ENCODE measurements at places on chromosomes 5 and 9.

DNA sequence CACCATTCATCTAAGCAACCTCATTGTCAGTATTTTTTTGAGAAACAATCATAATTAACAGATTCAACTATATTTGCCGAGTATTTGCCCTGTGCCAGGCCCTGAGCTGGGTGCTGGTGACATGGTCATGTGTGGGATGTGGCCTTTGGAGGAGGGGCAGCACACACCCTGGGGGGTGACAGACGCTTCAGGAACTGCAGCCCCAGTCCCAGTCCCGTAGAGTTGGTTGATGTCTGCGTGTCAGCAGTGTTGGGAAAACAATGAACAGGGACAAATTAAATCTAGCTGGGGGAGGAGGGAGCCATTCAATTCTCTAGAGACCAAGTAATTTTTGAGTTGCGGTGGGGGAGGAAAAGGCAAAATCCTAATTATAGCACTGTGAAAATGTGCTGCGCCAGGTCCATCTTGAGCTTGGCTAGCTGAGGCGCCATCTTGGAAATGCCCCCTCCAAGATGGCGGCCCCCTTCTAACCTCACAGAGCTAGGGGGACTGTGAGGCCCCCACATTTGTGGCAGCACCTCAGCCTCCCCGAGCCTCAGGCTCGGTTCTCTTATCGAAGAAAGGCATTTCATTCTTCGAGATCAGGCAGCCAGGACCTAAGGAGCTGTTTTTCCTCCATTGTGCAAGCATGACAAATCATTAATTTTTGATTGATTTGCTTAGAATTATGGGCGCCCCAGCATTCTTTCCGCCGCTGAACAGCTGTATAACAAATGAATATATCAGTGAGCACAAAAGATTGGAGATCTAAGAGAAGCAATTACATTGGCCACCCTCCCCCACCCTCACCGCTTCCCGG lies 87.8 kb downstream of the ZNF618 start:
- no peaks in the 10 kb centered on the region for H3K27me3 ChIP-seq
- H3K27ac ChIP-seq = no peak overlapping the region
- H3K4me3 ChIP-seq = no peak overlapping the region
- no peak for DNase-seq
- H3K36me3 ChIP-seq = no peaks in the 10 kb centered on the region

GRCh38 chr9:136482046-136482792 lies 621 bp downstream of the SEC16A start:
- H3K4me3 ChIP-seq = peak overlapping the region; percentile 71
- H3K4me1 ChIP-seq = peaks cover 10% of the 10 kb centered on the region
- no peaks in the 10 kb centered on the region for H3K27me3 ChIP-seq

DNA sequence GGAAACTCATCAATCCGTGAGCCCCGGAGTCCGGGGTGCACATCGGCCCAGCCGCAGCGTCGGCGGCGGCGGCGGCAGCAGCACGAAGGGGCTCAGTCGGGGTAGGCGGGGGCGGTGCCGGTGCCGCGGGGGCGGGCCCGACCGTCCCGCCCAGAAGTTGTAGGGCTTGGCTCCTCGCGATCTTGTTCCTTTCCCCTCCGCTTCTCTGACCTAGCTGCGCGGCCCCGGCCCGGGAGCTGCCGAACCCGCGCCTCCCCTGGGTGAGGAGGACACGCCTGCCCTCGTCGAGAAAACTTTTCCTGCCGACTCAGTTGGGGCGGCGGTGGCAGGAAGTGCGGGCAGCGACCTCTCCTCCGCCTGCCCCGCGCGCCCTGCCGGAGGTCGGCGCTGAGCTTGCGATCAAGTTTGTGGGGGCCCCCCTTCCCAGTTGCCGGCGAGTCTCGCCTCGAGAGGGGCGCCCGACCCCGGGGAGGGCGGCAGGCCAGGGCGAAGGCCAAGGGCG lies at the start of gene MAN2A1:
TSS of gene MAN2A1 (plus strand) at position 188 of the 502 bp plus-strand sequence. CDS start 491 bp downstream, outside the sequence.
- H3K4me3 ChIP-seq = peak within 1 kb of the TSS; percentile 77
- no peaks in the 10 kb centered on the region for H3K27me3 ChIP-seq
- no peaks in the 10 kb centered on the region for H3K36me3 ChIP-seq
- peaks cover 32% of the 10 kb centered on the region for H3K4me1 ChIP-seq

DNA sequence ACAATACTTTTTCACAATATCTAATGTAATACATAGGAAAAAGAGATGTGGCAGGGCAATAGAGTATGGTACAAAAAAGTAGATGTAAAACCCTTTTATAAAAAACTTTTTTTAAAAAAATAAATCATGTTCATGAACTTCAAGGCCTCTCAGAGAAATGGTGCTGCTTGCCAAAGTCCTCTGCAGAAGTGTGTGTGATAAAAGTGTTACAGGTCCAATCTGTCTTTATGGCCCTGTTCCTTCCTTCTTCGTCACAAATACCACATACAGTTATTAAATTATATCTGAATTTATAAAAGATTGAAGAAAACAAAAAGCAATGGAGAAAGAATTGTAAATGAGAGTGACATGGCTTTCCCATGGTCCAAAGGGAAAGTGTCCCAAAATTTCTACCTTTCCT lies 21.7 kb upstream of the CCNH start:
- no peaks in the 10 kb centered on the region for H3K27me3 ChIP-seq
- H3K4me3 ChIP-seq = no peak overlapping the region
- no peak overlapping the region for H3K27ac ChIP-seq
- no peaks in the 10 kb centered on the region for H3K36me3 ChIP-seq

GRCh38 chr5:94072116-94072515 lies 330.7 kb upstream of the POU5F2 start:
- no peak for DNase-seq
- no peak overlapping the region for H3K4me3 ChIP-seq
- no peaks in the 10 kb centered on the region for H3K27me3 ChIP-seq

DNA sequence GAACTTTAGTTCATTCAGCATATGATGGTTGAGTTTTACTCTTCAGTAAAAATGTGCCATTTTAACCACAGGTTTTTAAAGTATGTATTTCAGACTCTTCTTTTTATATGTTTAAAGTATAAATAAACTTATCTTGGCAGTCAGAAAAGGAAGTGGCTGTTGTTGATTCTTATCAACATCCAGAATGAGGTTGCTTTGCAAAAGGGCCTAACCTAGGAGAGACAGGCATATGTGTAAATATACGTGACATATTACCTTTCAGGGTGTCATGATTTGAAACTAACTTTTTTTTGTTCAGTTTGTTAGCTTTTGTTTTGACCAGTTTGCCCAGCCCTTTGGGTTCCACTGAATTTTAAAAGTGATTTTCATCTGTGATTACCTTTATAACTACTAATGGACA lies 7.4 kb downstream of the SMARCA2 start:
- H3K4me1 ChIP-seq = peaks cover 5% of the 10 kb centered on the region
- H3K36me3 ChIP-seq = no peaks in the 10 kb centered on the region
- H3K27me3 ChIP-seq = no peaks in the 10 kb centered on the region
- H3K27ac ChIP-seq = no peak overlapping the region
- no peak overlapping the region for H3K4me3 ChIP-seq

- no peaks in the 10 kb centered on the region for H3K36me3 ChIP-seq
- DNase-seq = peak; percentile 91
- peaks cover 20% of the 10 kb centered on the region for H3K4me1 ChIP-seq
- peak overlapping the region; percentile 82 for H3K27ac ChIP-seq
- no peak overlapping the region for H3K4me3 ChIP-seq
Observed at GRCh38 chr9:94929369-94929756, 202.9 kb downstream of the AOPEP start.

DNA sequence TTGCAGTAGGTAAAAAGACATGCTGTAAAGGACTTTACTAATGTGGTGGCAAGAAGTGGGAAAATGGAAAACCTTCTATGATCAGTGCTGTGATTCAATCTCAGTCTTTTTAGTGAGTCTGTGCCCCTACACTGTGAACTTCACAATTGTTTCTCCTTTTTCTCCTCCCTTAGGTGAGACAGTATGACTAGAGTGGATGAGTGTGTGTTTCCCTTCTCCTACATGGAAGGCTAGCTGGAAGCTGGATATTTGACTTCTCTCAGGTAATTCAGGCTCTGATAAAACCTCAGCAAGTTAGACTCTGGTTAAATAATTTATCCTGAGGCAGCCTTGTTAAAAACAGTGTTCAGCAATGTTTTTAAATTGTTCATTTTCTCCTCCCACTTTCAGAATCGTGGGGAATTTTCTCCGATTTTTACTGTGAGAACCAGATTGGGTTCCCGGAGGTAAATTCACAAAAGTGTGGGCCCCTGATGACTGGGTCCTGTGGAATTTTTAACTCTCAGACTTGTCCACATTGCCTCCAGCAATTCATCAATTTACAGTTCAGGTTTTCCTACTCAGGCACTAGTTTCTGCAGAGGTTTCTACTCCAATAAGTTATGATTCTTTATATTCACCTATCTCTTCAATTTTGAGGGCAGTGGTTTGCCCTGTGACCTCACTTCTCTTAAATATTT lies 149.1 kb upstream of the PIK3R1 start:
- H3K36me3 ChIP-seq = no peaks in the 10 kb centered on the region
- peak overlapping the region; percentile 61 for H3K27ac ChIP-seq
- no peak for DNase-seq
- no peak overlapping the region for H3K4me3 ChIP-seq

DNA sequence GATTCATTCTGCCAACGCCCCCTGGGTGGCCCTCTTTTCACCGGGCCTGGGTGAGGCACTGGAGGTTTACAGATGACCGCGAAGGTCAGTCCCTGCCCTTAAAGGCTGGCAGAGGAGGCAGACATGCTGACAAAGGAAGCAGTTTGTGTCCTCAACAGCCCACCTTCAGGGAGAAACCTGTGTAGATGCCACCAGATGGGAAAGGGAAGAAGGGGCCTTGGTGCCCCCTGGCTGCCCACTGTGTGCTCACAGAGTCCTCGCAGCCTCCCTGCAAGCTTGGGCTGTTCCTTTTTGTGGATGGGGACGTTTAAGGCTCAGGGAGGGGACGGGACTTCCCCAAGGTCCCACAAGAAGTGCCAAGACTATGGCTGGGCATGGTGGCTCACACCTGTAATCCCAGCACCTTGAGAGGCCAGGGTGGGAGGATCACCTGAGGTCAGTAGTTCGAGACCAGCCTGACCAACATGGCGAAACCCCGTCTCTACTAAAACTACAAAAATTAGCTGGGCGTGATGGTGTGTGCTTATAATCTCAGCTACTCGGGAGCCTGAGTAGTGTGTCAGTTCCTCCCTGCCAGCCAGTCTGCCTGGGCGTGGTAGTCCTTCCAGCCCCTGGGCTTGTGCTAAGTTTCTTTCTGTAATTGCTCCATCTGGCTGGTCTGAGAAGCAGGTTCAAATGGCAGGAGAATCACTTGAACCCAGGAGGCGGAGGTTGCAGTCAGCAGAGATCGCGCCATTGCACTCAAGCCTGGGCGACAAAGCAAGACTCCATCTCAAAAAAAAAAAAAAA lies 36.2 kb downstream of the NEK6 start:
- H3K4me3 ChIP-seq = no peak overlapping the region
- H3K36me3 ChIP-seq = peaks cover 21% of the 10 kb centered on the region
- peaks cover 59% of the 10 kb centered on the region for H3K4me1 ChIP-seq
- no peaks in the 10 kb centered on the region for H3K27me3 ChIP-seq
- peak overlapping the region; percentile 80 for H3K27ac ChIP-seq

- DNase-seq = no peak
- H3K27ac ChIP-seq = no peak overlapping the region
- H3K27me3 ChIP-seq = peaks cover 3% of the 10 kb centered on the region
- H3K4me3 ChIP-seq = no peak overlapping the region
Observed at GRCh38 chr5:10902145-10902544, 141.1 kb upstream of the DAP start.

GRCh38 chr5:91024727-91025126 lies 358.4 kb downstream of the ARRDC3 start:
- H3K4me3 ChIP-seq = no peak overlapping the region
- H3K4me1 ChIP-seq = no peaks in the 10 kb centered on the region
- H3K27me3 ChIP-seq = no peaks in the 10 kb centered on the region
- no peak for DNase-seq

DNA sequence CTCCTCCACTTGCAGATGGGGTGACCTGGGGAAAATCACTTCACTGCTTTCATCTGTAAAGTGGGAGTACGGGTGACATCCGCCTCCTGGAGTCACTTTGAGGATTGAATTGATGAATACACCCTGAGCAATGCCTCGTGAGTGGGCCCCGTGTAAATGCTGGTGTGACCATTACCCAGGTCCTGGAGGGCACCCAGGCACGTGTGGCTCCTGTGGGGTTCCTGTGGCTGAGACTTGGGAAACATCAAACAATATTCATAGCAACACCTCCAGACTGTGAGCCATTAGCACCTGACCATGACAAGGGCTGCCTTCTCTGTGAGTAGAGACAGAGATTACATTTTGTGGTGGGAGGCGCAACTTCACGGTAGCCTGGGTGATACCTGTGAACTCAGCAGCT lies 11.4 kb downstream of the MRPL36 start:
- DNase-seq = no peak
- H3K4me1 ChIP-seq = peaks cover 14% of the 10 kb centered on the region
- H3K36me3 ChIP-seq = no peaks in the 10 kb centered on the region
- no peaks in the 10 kb centered on the region for H3K27me3 ChIP-seq
- no peak overlapping the region for H3K4me3 ChIP-seq

DNA sequence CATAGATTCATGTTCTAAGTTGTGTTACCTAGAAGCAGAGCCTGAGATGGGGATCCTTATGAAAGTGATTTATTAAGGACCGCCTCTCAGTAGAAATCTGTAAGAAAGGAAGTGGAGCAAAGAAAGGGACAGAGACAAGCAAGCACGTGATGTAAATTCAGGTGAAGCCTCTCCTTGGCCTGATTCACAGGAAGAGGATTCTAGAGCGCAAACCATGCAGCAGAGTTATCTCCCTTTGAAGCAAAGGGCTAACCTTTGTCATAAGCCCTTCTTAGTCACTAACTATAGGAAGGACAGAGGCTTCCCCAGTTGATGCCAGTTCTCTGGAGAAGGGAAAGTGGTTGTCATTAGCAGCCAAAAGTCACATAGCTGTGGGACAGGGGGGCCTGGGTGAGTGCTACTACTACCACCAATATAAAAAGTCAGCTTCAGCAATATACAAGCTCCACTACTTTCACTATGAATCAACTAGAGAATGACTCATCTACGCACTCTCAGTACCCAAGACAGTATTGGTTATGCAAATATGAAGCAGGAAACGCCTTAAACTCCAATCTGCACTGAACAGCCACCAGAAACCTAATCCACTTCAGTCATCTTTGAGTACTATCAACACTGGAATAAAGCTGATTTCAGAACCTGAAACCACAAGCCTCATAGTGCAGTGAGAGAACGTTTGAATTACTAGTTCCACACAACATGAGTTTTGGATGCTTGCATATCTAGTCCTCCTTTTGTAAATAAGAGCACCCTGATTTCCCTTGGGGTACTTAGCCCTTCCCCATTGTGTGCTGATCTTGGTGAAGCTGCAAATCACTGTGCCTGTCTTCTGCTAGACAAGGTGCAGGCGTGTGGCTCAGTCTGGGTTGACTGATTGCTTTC lies 162.7 kb downstream of the ZNF608 start:
- H3K27ac ChIP-seq = no peak overlapping the region
- no peaks in the 10 kb centered on the region for H3K36me3 ChIP-seq
- no peaks in the 10 kb centered on the region for H3K27me3 ChIP-seq
- peaks cover 7% of the 10 kb centered on the region for H3K4me1 ChIP-seq

- H3K4me1 ChIP-seq = peaks cover 17% of the 10 kb centered on the region
- H3K4me3 ChIP-seq = no peak overlapping the region
- peak; percentile 62 for DNase-seq
- H3K27ac ChIP-seq = no peak overlapping the region
- peaks cover 88% of the 10 kb centered on the region for H3K36me3 ChIP-seq
- H3K27me3 ChIP-seq = no peaks in the 10 kb centered on the region
Observed at GRCh38 chr9:92718086-92719001, 46.3 kb downstream of the BICD2 start.

All from RWPE2 (cell line).